ENCODE measurements at places on chromosomes 12 and 14. TPM values are rescaled to one million over a fixed set of nuclear protein-coding genes. Genes with fewer than 3 reads are reported as not detected.
A peak's percentile ranks its signal among the peaks of the same experiment; 100 is the strongest.

The SLCO1B1 gene
- not detected for total RNA-seq

The OR6C2 gene
- total RNA-seq, result not detected

The LPAR5 gene
- 1.8 TPM for total RNA-seq

The ANKRD13A gene
- total RNA-seq, result 61.4 TPM

The GUCY2C gene
- total RNA-seq, result not detected

DNA sequence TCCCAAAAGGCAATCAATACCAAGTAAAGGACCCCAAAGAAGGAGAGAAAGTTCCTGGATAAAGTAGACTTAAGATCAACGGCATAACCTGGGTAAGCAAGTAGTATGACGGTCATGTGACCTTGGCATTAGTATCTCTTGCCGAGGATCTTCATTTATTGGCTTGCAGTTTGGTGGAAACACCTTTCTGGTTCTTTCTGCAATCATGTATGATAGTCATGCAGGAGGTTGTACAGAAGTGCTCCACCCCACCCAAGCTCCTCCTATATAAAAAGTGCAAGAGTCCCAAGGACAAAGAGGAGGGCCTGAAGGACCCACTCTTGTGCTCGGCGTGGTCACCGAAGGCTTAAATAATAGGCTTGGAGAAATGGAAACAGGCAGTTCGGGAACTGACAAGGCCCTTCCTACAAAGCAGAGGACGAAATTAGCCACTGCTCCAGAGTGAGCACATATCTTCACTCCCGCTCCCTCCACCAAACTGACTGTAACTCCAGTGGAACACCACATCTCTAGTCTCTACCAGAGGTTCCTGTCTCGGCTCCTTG is 750 bp downstream of the CS start:
- peak overlapping the region; percentile 89 for H3K27ac ChIP-seq
- H3K36me3 ChIP-seq, result peaks cover 3% of the 10 kb centered on the region
- no peaks in the 10 kb centered on the region for H3K27me3 ChIP-seq
- DNase-seq, result no peak

GRCh38 chr12:129401572-129401971 is 502.3 kb downstream of the TMEM132D start:
- H3K4me1 ChIP-seq, result no peaks in the 10 kb centered on the region
- no peak overlapping the region for H3K4me3 ChIP-seq
- no peak for DNase-seq
- no peaks in the 10 kb centered on the region for H3K36me3 ChIP-seq

DNA sequence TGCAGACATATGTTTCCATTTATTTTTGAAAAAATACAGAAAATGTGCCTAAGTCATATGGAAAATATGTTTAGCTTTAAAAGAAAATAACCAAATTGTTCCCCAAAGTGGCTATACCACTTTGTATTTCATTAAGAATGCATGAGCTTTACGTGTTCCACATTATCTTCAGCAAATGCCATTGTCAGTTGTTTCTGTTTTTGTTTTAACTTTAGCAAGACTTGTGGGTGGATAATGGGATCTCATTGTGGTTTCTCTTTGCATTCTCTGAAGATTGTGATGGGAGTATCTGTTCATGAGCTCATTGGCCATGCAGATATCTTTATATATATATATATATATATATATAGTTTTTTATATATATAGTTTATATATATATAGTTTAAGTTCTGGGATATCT is 181.5 kb downstream of the CCER1 start:
- H3K27ac ChIP-seq, result no peak overlapping the region
- H3K36me3 ChIP-seq, result no peaks in the 10 kb centered on the region
- H3K4me3 ChIP-seq, result no peak overlapping the region
- no peaks in the 10 kb centered on the region for H3K27me3 ChIP-seq

GRCh38 chr14:103594265-103594664 is 31.5 kb downstream of the COA8 start:
- no peaks in the 10 kb centered on the region for H3K36me3 ChIP-seq
- H3K27me3 ChIP-seq, result no peaks in the 10 kb centered on the region
- no peak overlapping the region for H3K4me3 ChIP-seq
- peak; percentile 26 for DNase-seq

- H3K36me3 ChIP-seq, result no peaks in the 10 kb centered on the region
- no peak overlapping the region for H3K27ac ChIP-seq
- H3K27me3 ChIP-seq, result peaks cover 44% of the 10 kb centered on the region
- peaks cover 30% of the 10 kb centered on the region for H3K4me1 ChIP-seq
- no peak overlapping the region for H3K4me3 ChIP-seq
These were observed 2.7 kb downstream of the DEGS2 start for GRCh38 chr14:100156776-100157175.

- no peaks in the 10 kb centered on the region for H3K36me3 ChIP-seq
- H3K27ac ChIP-seq, result no peak overlapping the region
- peaks cover 20% of the 10 kb centered on the region for H3K4me1 ChIP-seq
- H3K27me3 ChIP-seq, result peaks cover 75% of the 10 kb centered on the region
These were observed 70.9 kb downstream of the ASCL4 start for GRCh38 chr12:107845226-107845979.

- H3K36me3 ChIP-seq, result no peaks in the 10 kb centered on the region
- H3K4me1 ChIP-seq, result no peaks in the 10 kb centered on the region
- H3K4me3 ChIP-seq, result no peak overlapping the region
These were observed 5.0 kb downstream of the MGST1 start for GRCh38 chr12:16352481-16352880.

- no peaks in the 10 kb centered on the region for H3K27me3 ChIP-seq
- H3K36me3 ChIP-seq, result no peaks in the 10 kb centered on the region
- peaks cover 24% of the 10 kb centered on the region for H3K4me1 ChIP-seq
- peak overlapping the region; percentile 8 for H3K4me3 ChIP-seq
- DNase-seq, result peak; percentile 87
These were observed 105.2 kb upstream of the ATF7IP start for GRCh38 chr12:14260011-14260993.

DNA sequence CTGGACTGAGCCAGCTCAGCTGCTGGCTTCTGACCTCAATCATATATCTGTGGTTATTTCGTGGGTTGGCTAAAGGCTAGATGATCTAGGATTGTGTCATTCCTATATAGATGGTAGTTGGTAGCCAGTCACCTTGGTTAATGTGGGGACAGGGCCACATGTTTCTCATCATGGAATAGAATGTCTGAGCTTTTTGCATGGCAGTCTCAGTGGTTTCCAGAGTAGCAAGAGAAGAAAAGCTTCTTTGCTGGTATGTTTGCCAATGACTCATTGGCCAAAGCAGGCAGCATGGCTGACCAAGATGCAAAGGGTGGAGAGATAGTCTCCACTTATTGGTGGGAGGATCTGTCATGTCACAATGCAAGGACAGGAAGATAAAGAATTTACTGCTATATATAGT is 746.4 kb upstream of the FLRT2 start:
- DNase-seq, result no peak
- no peaks in the 10 kb centered on the region for H3K36me3 ChIP-seq
- H3K4me1 ChIP-seq, result no peaks in the 10 kb centered on the region
- H3K4me3 ChIP-seq, result no peak overlapping the region
- no peaks in the 10 kb centered on the region for H3K27me3 ChIP-seq
- H3K27ac ChIP-seq, result no peak overlapping the region

DNA sequence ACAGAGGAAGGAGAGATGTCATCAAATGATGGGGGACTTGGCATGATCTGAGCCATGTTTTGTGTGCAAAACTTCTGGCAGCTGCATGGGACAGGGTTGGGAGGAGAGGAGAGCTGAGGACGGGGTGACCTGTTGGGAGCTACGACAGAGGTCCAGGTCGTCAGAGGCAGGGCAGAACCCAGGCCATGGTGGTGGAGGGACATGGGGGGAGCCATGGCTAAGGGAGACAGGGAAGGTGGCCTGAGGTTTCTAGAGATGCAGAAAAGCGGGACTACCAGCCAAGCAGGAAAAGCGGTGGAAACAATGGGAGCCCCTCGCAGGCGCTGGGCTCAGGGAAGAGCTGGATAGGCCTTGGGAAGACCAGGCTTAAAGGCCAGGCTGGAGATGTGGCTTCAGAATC is 88.3 kb downstream of the DICER1 start:
- no peaks in the 10 kb centered on the region for H3K36me3 ChIP-seq
- H3K4me3 ChIP-seq, result no peak overlapping the region
- DNase-seq, result no peak
- H3K4me1 ChIP-seq, result no peaks in the 10 kb centered on the region
- no peaks in the 10 kb centered on the region for H3K27me3 ChIP-seq

- no peak for DNase-seq
- no peaks in the 10 kb centered on the region for H3K36me3 ChIP-seq
- H3K27ac ChIP-seq, result no peak overlapping the region
- H3K4me3 ChIP-seq, result no peak overlapping the region
- peaks cover 21% of the 10 kb centered on the region for H3K4me1 ChIP-seq
These were observed 5.8 kb downstream of the ANKRD9 start for GRCh38 chr14:102503641-102504327.

GRCh38 chr12:119204671-119205285 is 26.0 kb downstream of the HSPB8 start:
- no peaks in the 10 kb centered on the region for H3K36me3 ChIP-seq
- H3K27ac ChIP-seq, result no peak overlapping the region
- no peaks in the 10 kb centered on the region for H3K27me3 ChIP-seq
- H3K4me1 ChIP-seq, result no peaks in the 10 kb centered on the region

DNA sequence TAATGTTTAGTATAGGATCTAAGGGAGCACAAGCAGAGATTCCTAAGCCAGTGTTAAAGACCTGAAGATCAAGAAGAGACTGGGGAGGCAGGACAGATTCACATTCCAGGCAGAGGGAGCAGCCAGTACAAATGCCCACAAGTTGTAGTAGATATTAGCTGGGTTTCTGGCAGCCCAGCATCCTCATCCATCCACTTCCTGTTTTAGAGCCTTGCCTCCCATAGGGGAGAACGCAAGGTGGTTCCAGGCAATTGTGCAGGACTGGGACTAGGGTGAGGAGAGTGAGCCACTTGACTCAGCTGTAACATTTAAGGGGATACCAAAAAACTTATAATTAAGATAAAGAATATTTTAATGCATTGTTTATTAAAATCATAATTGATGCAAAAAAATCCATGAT is 71.3 kb upstream of the PSMA6 start:
- H3K27me3 ChIP-seq, result no peaks in the 10 kb centered on the region
- H3K36me3 ChIP-seq, result no peaks in the 10 kb centered on the region
- H3K27ac ChIP-seq, result no peak overlapping the region
- H3K4me3 ChIP-seq, result no peak overlapping the region

DNA sequence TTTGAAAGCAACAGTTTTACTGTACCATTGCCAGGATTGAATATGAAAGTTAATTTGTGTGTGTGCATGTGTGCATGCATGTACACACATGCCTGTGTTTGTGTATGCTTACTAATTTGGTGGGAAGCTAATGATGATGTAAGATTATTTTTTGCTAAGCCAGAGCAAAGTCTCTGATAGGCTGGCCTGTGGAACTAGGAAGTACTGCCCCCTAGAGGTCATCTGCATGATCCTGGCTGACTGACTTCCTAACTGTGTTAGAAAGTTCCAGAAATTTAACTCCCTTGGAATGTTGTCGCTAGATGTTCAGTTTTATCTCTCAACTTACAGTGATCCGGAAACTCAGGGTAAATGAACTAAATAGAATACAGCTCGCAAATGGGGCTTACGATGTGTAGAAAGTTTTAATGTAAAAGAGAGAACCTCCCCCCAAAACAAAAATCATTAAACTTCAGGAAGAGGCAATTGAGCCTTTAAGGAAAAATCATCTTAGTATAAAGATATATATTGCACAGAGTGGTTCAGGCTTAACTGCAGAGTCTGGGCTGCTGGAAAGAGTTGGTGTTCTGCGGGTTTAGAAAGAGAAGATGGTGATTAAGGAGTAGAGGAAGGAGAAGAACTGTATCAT is 34.3 kb upstream of the SLC38A1 start:
- no peak overlapping the region for H3K4me3 ChIP-seq
- no peak overlapping the region for H3K27ac ChIP-seq
- no peaks in the 10 kb centered on the region for H3K4me1 ChIP-seq
- no peaks in the 10 kb centered on the region for H3K27me3 ChIP-seq
- DNase-seq, result no peak

GRCh38 chr14:71595441-71595840 is 336.8 kb upstream of the RGS6 start:
- H3K36me3 ChIP-seq, result peaks cover 22% of the 10 kb centered on the region
- no peak for DNase-seq
- H3K4me1 ChIP-seq, result no peaks in the 10 kb centered on the region
- H3K27me3 ChIP-seq, result no peaks in the 10 kb centered on the region

DNA sequence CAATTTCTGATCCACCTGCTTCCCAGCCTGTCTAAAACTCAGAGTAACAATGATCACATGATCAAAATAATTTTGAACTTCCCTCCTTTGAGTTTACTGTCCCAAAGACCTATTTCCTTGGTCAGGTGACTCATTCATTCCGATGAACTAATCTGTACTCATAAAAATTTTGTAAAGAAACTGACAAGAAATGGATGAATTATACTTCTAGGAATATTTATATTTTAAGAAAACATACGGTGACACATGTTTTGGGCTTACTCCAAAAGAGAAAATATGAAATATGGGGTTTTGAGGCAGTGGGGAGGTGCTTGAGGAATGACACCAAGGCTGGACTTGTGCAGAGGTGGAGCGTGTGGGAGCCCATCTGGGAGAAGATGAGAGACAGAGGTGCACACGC is 42.0 kb downstream of the GUCY2C start:
- no peak overlapping the region for H3K4me3 ChIP-seq
- H3K36me3 ChIP-seq, result no peaks in the 10 kb centered on the region
- no peak overlapping the region for H3K27ac ChIP-seq
- no peak for DNase-seq
- no peaks in the 10 kb centered on the region for H3K27me3 ChIP-seq

DNA sequence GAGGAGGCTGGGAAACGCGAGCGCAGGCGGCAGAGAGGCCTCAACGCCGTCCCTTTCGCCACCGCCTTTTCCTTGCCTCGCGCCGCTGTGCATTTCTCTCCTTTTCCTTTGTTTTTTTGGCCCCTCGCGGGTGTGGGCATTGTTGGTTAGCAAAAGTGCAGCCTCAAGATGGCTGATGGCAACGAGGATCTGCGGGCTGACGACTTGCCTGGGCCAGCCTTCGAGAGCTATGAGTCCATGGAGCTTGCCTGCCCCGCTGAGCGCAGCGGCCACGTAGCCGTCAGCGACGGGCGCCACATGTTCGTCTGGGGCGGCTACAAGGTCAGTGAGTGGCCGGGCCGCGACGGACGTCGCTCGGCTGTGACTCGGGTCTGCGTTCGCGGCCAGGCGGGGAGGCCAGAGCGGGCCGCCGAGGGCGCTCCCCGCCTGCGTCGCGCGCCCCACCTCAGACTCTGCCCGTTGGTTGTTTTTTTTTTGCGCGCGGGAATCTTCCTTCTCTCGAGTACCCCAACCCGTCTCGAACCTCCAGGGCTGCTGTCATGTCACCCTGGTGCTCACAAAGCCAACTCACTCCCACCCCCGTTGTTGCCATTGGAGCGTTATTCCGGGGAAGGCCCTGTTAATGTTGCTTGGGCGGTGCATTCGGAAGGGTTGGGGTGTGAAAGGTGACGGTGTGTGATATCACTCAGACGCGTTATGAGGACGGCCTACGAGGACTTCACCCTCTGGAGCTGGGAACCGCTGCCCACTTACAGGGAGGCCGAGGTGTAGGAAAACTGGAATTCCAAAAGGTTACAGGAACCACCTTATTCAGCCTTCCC is 558 bp downstream of the KLHDC2 start:
- H3K27ac ChIP-seq, result peak overlapping the region; percentile 97
- H3K27me3 ChIP-seq, result no peaks in the 10 kb centered on the region
- no peak for DNase-seq
- peak overlapping the region; percentile 96 for H3K4me3 ChIP-seq

Data from tibial nerve (tissue), 4 donors.